Activated B cell treated with CpG ODN at 0.5 μM for 24 hours (primary cell): ENCODE measurements at places on chromosomes 16 and 17. TPM values are rescaled to one million over a fixed set of nuclear protein-coding genes. Genes with fewer than 3 reads are reported as not detected.

GRCh38 chr17:66371561-66371960, 69.1 kb downstream of the PRKCA start:
- no peaks in the 10 kb centered on the region for H3K27me3 ChIP-seq
- no peak overlapping the region for H3K27ac ChIP-seq
- DNase-seq = no peak

GRCh38 chr16:79571065-79571902, 29.3 kb downstream of the MAF start:
- no peak for DNase-seq
- H3K4me1 ChIP-seq = no peaks in the 10 kb centered on the region
- no peak overlapping the region for H3K4me3 ChIP-seq
- H3K27me3 ChIP-seq = peaks cover 16% of the 10 kb centered on the region
- H3K36me3 ChIP-seq = no peaks in the 10 kb centered on the region

GRCh38 chr17:81251709-81252301, 12.7 kb downstream of the NDUFAF8 start:
- peaks cover 48% of the 10 kb centered on the region for H3K36me3 ChIP-seq
- H3K4me1 ChIP-seq = peaks cover 11% of the 10 kb centered on the region
- no peak overlapping the region for H3K4me3 ChIP-seq

GRCh38 chr17:8133941-8134340, 10.0 kb upstream of the HES7 start:
- no peaks in the 10 kb centered on the region for H3K36me3 ChIP-seq
- H3K27me3 ChIP-seq = peaks cover 5% of the 10 kb centered on the region
- H3K4me1 ChIP-seq = no peaks in the 10 kb centered on the region
- H3K4me3 ChIP-seq = no peak overlapping the region
- DNase-seq = no peak

DNA sequence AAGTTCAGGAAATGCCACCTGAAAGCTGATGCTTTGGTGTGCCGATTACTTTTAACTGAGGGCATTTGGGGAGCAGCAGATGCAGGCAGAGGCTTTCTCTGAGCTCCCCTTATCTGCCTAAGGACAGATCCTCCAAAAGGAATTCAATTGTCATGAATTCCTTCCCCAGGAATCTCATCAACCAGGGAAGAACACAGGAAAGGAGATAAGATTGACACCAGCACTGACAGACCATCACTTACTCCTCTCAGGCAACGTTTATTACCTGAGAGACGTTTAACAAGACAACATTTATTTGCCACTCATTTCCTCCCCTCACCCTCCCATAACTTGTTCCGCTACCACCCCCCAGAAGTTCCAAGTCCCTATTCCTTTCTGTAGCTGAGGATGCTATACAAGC, 17.6 kb upstream of the CDRT4 start:
- H3K27ac ChIP-seq = no peak overlapping the region
- H3K27me3 ChIP-seq = no peaks in the 10 kb centered on the region
- no peak for DNase-seq
- no peaks in the 10 kb centered on the region for H3K4me1 ChIP-seq

DNA sequence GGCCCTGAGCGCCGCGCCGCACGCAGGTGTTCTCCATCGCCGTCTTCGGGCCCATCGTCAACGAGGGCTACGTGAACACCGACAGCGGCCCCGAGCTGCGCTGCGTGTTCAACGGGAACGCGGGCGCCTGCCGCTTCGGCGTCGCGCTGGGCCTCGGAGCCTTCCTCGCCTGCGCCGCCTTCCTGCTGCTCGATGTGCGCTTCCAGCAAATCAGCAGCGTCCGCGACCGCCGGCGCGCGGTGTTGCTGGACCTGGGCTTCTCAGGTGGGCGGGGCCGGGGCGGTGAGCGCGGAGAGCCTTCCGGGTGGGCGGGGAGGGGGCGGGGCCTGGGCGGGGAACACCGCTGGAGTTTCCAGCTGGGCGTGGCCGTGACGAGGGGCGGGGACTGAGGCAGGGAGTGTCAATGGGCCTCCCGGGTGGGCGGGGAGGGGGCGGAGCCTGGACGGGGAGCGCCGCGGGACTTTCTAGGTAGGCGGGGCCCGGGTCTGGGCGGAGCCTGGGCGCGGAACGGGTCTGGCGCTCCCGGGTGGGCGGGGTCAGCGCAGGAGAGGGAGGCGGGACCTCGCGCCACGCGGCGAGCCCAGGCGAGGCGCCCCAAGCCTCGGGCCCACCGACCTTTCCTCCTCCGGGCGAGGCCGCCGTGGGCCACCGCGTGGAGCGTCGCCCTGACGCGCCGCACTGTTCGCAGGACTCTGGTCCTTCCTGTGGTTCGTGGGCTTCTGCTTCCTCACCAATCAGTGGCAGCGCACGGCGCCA, 2.4 kb downstream of the SYNGR3 start:
- H3K4me1 ChIP-seq = peaks cover 29% of the 10 kb centered on the region
- H3K36me3 ChIP-seq = peaks cover 8% of the 10 kb centered on the region
- H3K27ac ChIP-seq = peak overlapping the region; percentile 88
- DNase-seq = peak; percentile 95

DNA sequence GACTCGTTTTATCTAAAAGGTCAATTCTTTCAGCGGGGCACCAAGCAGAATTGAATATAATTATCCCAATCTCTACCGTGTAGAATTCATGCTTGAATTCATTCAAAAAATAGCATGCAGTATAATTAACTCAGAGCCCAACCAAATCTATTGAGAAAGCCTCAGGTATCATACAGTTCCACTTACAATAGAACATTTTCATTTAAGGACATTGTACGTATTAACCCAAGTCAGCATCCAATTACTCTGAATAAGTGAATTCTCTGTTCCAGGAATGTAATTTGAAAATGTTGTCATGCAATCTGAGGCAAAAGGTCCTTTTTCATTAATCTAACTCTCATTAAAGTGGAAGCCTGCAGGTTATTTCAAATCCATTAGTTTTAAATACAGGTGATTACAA, 78.5 kb downstream of the SALL1 start:
- H3K27me3 ChIP-seq = no peaks in the 10 kb centered on the region
- no peaks in the 10 kb centered on the region for H3K36me3 ChIP-seq
- DNase-seq = no peak
- H3K4me3 ChIP-seq = no peak overlapping the region

GRCh38 chr17:61809816-61810392, 53.4 kb downstream of the BRIP1 start:
- H3K27ac ChIP-seq = no peak overlapping the region
- H3K4me3 ChIP-seq = no peak overlapping the region
- H3K4me1 ChIP-seq = peaks cover 35% of the 10 kb centered on the region
- no peak for DNase-seq
- H3K36me3 ChIP-seq = peaks cover 2% of the 10 kb centered on the region

DNA sequence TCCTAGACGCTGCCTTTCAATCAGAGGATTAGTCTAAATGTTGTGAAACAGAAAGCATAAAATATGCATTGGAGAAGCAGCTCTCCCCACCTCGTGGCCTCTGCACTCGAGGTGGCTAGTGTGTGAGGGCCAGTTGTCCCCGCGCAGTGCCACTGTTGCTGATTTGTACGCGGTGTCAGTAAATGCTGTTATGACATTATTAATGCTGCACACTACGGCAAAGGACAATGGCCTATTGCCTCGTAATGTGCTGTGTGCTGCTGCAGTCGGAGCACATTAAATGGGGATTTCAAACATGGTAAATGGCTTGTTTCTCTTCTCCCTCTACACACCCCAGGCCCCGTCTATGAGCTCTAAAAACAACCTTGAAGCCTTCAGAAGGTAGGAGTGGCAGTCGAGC, 5.7 kb upstream of the MGAT5B start:
- peaks cover under 1% of the 10 kb centered on the region for H3K4me1 ChIP-seq
- no peak for DNase-seq
- H3K36me3 ChIP-seq = no peaks in the 10 kb centered on the region

- no peak overlapping the region for H3K4me3 ChIP-seq
- DNase-seq = no peak
- no peaks in the 10 kb centered on the region for H3K27me3 ChIP-seq
- H3K4me1 ChIP-seq = peaks cover 15% of the 10 kb centered on the region
Observed at GRCh38 chr17:48247603-48248002, 140.0 kb downstream of the SNX11 start.

DNA sequence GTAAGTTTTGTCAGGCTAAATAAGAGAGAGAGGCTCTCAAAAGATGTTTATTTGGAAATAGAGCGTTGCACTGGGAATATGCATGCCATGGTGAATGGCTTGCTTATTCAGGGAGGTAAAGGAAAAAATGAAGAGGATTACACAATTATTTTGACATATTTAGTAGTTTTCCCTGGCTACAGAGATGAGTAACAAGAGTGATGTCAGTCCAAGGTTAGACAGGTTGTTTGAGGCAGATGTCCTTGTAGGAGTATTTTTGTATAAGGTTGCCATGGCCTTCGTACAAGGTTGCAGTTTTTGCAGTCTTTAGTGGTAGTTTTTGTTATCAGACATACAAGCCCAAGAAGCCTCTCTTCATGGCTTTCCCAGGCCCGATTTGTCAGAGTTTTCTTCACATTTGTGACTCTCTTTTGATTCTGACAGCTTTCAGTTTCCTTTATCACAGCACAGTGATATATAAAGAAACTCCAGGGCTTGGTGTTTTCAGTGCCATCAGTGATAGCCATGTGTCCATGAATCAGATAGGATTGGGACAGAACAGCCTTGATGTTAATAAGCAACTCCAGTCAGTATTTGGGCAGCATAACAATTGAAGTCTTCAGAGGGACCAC, 18.7 kb upstream of the LGALS9 start:
- peaks cover 82% of the 10 kb centered on the region for H3K36me3 ChIP-seq
- DNase-seq = no peak
- no peaks in the 10 kb centered on the region for H3K4me1 ChIP-seq
- H3K4me3 ChIP-seq = no peak overlapping the region

DNA sequence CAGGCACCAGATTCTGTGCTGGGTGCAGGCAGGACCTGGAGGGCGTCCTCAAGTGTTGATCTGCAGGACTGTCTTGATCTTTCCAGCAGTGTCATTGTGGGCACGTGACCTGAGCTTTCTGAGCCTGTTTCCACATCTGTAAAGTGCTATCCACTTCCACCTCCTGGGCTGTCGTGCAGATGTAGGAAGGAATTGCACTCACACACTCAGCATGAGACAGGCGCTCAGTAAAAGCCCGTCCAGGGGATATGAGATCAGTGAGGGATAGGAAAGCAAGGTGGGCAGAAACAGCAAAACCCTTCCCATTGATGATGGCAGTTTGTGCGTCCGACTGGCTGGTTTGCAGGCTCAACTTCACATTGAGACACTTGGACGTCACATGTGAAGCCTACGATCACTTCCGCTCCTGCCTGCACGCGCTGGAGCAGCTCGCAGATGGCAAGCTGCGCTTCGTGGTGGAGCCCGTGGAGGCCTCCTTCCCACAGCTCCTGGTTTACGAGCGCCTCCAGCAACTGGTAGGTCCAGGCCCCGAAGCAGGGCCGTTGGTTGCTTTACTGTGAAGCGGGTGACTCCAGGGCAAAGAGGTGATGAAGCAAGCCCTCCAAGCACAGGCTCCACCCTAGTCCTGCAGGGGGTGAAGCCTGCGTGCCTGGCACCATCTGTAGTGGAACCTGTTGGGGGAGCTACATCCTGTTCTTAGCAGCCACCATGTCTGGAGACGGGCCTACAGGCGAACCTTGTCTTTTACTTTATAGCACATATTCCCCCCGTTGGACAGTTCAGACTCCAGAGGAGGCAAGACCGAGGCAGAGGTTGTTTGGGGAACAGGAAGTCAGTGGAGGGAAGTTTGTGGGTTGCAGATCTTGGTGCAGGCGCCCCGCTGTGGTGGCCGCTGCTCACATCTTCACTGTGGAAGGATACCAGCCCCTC, 23.0 kb downstream of the METTL22 start:
- peaks cover 10% of the 10 kb centered on the region for H3K4me1 ChIP-seq
- no peak overlapping the region for H3K27ac ChIP-seq
- H3K27me3 ChIP-seq = no peaks in the 10 kb centered on the region
- H3K36me3 ChIP-seq = peaks cover 84% of the 10 kb centered on the region

DNA sequence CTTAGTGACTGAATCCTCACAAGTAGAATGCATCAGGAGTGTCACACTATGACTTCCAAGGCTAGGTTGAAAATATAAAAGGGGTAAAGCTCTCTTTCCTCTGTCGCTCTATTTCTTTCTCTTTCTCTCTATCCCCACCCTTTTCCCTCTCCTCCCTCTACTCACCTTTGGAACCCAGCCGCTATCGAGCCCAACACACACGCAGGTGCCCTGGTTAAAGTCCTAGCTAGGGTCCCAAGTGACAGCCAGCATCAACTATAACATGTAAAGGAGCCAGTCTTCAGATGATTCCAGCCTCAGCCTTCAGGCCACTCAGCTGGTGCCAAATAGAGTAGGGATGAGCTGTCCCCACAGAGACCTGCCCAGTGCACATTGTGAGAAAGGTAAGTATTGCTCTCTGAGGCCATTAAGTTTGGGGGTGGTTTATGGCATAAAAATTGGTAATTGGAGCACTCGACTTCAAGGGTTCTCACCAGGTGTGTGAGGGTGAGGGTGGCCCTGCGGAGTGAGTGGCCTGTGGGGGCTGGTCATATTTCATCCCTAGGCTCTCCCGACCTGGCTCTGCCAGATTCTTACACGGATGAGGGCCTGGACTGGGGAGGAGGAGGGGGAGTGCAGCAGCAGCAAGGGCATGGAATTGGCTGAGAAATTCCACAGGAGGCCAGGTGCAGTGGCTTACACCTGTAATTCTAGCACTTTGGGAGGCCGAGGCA, 14.9 kb upstream of the C16orf54 start:
- H3K27me3 ChIP-seq = no peaks in the 10 kb centered on the region
- H3K4me1 ChIP-seq = peaks cover 14% of the 10 kb centered on the region
- H3K27ac ChIP-seq = no peak overlapping the region
- H3K36me3 ChIP-seq = no peaks in the 10 kb centered on the region

GRCh38 chr17:21061971-21062526, 19.2 kb upstream of the USP22 start:
- peak overlapping the region; percentile 70 for H3K4me3 ChIP-seq
- peaks cover 15% of the 10 kb centered on the region for H3K4me1 ChIP-seq
- H3K36me3 ChIP-seq = no peaks in the 10 kb centered on the region
- DNase-seq = no peak

- peak overlapping the region; percentile 76 for H3K27ac ChIP-seq
- H3K4me1 ChIP-seq = peaks cover 39% of the 10 kb centered on the region
- H3K36me3 ChIP-seq = peaks cover 52% of the 10 kb centered on the region
Observed at GRCh38 chr16:30758988-30759491, 2.8 kb downstream of the CFAP119 start.

- H3K27me3 ChIP-seq = no peaks in the 10 kb centered on the region
- peak overlapping the region; percentile 87 for H3K27ac ChIP-seq
- peak overlapping the region; percentile 97 for H3K4me3 ChIP-seq
- peaks cover 18% of the 10 kb centered on the region for H3K4me1 ChIP-seq
- peaks cover 19% of the 10 kb centered on the region for H3K36me3 ChIP-seq
Observed at GRCh38 chr17:40287159-40287493, 553 bp upstream of the CDC6 start.

Gene PITPNM3
- total RNA-seq = 0.69 and 1.1 TPM in 2 replicates

Gene HCFC1R1
- 17.7 and 20.4 TPM in 2 replicates for total RNA-seq

Gene KRTAP4-9
- total RNA-seq = not detected in 2 replicates

Gene RECQL5
- 55.9 and 65.4 TPM in 2 replicates for total RNA-seq

Gene SCNN1B
- not detected in 2 replicates for total RNA-seq

Gene RARA
- 71.2 and 72.5 TPM in 2 replicates for total RNA-seq

Gene NPW
- total RNA-seq = 1.5 and 1.7 TPM in 2 replicates

Gene NEK8
- 24.8 and 29.7 TPM in 2 replicates for total RNA-seq

Gene OTOP2
- total RNA-seq = not detected in 2 replicates

Gene MAF
- 0.15 and 0.18 TPM in 2 replicates for total RNA-seq
